Esophagus squamous epithelium (tissue), 5 donors: ENCODE measurements at places on chromosomes 6 and 20.

GRCh38 chr20:41560970-41561369 lies 57.2 kb downstream of the CHD6 start:
- no peak for DNase-seq

DNA sequence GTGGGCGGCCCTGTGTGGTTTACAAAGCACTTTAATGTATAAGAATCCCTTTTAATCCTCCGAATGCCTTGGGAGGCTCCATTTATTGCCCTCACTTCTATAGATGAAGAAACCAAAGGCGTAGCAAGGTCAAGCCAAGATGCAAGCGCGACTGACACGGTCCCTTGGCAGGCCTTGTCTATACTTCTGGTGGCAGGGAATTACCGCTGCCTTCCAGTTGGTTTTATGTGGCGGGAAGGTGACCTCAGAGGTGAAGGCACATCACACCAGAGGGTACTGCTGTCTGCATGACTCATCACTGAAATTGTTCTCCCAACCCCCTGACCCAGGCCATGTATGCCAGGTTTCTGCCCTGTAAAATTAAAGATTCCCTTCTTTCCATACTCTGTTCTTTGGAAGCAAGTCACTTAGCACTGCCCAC lies 36.1 kb upstream of the NAA20 start:
- no peak for DNase-seq

DNA sequence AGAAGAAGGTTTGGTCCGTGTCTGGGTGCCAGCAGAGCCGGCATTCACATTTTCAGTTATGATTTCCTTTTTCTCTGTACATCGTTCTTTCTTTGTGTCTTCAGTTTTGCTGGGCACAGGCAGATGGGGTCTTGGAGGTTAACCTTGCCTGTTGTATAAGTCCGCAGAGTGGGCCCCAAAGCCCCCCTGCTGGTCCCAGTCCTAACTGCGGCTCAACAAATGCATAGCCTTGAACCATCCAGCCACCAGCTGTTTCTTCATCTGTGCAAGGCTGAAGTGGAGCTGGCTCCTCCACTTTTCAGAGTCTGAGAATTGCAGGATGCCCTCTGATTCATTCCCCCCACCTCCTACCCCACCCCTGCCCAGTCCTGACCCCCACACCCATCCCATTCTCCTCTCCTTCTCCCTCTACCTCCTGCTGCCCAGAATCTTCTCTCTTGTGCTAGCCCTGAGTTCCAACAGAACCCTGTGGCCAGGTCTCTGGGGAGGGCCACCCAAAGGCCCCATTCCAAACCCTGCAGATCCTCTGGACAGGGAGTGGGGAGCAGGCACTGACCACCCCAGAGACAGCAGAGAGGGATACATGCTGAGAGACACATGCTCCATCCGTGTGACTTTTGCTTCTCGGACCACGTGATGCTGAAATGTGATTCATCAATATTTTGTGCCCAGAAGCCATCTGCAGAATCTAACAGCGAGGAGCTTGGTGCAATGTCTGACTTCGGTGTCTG lies 386.5 kb upstream of the SULF2 start:
- DNase-seq, result no peak

DNA sequence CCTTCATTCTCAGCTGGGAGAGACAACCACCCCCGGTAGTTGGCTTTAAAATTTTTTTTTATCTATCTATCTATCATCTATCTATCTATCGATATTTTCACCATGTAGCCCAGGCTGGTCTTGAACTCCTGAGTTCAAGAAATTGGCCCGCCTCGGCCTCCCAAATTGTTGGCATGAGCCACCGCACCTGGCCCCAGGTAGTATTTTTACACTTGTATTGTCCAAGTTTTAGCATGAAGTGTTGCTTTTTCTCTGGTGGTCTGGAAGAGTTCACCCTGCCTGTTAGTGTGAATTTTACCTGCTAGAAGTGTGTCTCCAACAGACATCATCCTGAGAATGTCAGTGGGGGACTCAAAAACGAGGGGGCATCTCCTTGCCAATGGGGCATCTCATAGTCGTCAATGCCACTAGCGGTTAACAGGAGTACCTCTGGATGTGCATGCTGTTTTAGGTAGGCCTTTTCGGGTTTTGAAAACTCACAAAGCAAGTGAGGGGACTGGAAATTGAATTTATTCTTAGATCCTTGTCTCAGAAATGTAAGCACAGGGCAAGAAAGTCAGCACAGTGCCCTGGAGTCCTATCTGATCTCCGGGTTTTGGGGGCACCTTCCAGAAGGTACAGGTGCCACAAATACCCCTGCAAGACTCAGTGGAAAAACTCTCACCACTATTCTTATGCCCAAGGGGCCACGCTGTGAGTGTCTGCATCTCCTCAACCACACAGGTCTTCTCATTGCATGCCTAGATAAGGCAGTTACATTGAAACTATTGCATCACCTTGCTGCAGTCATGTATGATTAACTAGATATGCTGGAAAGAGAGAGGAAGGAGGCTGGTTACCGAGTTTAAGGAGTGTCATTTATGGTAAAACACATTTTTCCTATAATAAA lies 37.1 kb downstream of the TNFAIP3 start:
- DNase-seq, result no peak

- DNase-seq, result no peak
Measured at GRCh38 chr6:126380072-126380583, 40.2 kb downstream of the CENPW start.

DNA sequence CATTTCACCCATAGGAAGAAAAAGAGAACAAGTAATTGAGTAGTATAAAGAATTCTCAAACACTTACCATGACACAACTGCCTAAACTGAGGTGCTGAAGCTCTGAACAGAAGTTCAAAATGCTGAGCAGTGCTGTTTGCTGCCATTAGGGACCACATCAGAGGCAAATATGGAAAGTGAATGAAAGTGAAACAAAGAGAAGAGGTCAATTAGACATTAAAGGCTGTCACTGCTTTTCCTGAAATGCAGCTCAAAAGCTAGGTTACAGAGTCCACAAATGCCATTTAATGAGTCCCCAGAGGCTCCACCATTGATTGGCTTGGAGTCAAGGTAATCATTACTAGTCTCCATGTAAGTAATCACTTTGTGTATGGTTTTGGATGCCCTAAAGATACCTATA lies 46.1 kb downstream of the POU3F2 start:
- DNase-seq, result no peak

DNA sequence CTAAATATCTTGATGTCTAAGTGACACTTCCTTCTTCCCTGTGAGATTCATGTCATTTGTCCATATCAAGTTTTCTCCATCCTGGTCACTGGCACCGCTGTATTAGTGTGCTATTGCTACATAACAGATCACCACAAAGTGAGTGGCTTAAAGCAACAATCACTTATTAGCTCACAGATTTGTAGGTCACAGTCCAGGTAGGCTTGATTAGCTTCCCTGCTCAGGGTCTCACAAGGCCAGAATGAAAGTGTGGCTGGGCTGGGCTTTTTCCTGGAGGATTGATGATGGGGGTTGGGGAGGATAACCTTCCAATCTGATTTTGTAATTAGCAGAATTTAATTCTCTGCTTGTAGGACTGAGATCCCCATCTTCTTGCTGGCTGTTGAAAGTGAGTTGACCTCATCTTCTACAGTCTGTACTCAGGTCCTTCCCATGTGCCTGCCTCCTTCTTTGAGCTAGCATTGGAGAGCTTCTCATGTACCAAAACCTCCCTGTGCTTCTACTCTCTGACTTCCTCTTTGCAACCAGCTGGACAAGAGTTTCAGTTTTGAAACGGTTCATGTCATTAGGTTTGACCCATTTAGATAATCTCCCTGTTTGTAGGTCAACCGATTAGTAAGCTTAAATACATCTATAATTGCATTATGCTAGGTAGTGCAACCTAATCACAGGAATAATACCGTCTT lies 152.4 kb upstream of the MAN1A1 start:
- DNase-seq, result no peak

GRCh38 chr6:25366903-25367545 lies 87.8 kb downstream of the CARMIL1 start:
- no peak for DNase-seq

DNA sequence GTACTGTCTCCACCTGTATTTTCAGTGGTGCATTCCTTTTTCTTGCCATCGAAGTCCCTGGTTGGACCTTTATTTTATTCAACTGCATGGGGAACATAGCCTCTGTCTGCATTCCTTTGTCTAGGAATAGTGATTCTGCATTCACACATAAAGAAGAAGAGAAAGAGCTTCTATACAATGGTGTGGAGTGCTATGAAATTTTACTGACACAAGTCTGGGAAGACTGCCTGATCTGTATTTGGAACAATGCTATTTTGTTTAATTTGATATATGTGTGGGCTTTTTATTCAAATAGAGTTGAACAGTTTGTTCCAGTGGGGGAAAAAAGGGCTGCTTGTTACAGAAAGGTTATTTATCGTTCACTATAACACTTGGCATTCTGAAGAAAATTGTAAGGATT lies 375.7 kb upstream of the POU3F2 start:
- no peak for DNase-seq

DNA sequence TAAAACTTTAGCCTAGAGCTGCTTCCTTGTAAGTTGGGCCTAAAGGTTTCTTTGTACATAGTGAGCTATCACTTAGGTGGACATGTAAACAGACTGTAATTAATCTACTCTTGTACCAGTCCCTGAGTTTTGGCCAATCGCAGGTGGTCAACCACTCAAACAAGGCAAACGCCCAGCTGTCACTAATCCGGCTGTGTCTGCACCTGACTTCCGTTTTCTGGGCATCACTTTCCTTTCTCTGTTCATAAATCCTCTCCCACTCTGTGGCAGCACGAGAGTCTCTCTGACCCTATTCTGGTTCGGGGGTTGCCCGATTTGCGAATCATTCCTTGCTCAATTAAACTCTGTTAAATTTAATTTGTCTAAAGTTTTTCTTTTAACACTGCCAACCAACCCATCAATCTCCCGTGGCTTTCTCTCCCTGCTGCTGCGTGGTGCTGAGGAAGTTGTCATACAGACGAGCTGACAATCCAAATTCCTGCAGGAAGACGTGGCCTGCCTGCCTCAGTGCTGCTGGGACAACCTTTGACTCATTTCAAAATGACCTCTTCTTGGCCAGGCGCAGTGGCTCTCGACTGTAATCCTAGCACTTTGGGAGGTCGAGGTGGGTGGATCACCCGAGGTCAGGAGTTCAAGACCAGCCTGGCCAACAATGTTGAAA lies 206.3 kb downstream of the QKI start:
- no peak for DNase-seq

GRCh38 chr6:16524380-16524707 lies 236.9 kb downstream of the ATXN1 start:
- no peak for DNase-seq

DNA sequence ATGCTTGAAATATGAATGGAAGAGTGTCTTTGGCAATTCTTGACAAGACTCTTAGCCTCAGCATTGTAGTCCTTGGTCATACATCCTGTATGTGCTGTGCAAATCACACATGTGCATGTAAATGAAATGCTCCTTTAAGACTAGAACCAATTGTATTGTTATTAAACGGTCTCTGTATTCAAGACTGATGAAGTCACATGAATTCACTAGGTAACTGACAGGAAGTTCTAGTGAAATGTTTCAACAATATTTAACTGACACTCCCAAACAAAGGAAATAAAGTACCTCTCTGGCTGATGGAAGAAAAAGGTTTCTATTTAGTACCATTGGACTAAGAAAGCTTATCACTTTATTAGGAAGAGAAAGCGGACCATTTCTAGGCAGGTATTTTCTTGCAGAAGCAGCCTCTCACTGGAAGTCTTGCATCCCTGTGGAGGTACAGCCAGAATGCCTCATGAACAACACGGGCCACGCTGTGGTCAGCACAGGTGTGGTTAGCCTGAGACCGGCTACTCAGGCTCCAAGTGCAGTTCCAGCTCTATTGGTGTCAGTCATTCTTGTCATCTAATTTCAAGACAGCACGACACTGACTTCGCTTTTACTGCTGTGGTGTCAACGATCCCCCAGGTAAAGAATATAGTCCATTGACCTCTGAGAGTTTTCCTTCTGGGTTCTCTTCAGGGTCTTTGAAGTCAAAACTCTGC lies 17.3 kb downstream of the PPP1R3G start:
- no peak for DNase-seq

DNA sequence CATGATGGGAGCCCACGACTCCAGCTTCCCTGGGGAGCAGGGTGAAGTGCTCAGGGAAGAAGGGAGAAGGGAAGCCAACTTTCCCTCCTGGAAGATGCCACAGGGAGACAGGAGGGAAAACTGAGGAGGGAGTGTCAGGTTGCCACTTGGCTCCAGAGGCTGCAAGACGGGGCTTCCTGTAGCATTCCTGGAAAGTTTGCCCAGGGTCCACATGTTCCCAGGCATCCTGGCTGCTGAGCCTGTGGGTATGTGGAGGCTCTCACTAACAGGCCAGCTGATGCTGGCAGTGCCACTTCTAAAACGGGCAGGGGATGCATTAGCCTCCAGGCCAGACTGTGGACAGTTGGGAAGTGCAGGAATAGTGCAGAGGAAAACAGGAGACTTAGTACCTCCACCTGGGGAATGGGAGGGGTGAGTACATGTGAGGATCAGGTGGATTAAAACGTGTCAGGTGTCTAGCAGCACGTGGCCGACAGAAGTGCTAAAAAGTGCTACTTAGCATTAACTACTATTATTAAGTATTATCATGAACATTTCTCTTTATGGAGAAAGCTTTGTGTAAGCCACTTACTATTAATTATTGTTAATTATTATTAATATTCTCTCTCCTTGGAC lies 33.2 kb downstream of the BANF2 start:
- no peak for DNase-seq

DNA sequence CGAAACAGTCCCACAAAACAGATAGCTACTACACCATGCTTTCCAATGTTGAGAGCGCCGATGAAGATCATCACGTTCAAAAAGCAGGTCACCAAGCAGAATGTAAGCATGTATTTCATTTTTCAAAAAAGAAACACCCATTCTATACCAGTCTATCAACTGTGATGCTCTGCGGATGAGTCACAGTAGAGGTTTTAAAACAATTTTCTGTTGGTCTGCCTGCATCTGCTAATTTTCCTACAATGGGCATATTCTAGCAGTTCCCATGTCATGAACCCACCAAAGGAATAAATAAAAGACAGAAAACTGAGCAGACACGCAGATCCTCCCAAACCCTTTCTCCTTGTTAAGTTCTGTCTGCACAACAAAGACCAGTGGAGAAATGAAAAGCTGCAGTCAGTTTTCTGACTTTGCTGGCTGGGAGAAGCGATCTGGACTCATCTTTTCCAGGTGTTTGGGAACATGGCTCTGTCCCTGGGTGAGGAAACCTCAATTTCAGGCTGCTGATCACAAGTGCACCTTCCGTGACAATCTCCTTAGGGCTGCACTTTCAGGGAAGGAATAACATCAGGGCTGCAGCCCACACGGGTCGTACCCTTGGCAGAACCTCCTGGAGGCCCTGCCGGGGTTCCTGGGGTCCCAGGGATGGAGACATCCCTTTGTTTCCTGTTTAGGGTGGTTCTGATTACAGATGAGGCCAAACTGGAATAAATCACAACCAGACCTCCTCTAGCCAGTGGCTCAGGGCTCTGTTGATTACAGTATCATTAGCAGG lies 200.1 kb downstream of the BMP7 start:
- DNase-seq, result no peak

- DNase-seq, result no peak
Measured at GRCh38 chr20:18750735-18751134, 62.8 kb upstream of the SCP2D1 start.

DNA sequence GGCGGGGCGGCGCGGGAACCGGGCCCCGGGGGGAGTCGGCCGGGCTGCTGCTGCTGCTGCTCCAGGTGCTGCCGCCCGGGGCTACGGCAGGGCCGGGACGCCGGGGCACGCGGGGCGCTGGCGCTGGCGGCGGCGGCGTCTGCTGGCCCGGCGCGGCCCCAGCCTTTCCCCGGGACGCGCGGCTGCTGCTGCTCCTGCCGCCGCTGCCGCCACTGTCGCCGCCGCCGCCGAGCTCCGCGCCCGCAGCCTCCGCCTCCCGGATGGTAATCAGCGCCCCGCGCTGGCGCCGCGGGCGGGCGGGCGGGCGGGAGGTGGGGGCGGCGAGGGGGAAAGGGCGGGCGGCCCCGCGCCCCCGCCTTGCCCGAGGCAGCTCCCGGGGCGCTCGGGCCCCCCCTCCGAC lies 306 bp downstream of the EBF4 start:
- DNase-seq, result no peak
